ENCODE measurements at places on chromosomes 3 and 15.

GRCh38 chr15:67579967-67580366 is 37.5 kb downstream of the MAP2K5 start:
- DNase-seq, result no peak

DNA sequence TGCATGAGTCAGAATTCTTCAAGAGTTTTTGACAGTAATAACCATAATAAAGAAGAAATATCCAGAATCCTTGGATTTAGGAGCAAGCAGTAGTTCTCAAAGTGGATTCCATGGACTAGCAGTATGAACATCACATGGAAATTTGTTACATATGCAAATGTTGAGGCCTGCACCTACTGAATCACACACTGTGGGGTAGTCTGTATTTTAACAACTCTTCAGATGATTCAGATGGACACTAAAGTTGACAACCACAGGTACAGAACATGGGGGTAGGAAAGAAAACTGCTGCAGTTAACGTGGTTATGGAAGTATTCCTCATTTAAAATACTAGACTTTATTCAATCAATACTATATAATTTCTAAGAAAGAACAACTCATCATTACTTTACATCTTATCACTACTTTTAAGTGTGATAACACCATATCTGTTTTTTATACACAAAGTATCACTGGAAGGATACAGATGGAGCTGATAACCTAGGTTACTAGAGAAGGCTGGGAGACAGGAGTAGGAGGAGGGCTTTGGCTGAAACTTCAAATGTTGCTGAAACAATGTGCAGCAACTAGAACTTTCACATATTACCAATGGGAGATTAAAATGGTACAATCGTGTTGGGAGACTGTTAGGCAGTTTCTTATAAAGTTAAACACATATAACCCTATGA is 11.7 kb downstream of the NEDD4 start:
- DNase-seq, result no peak

- no peak for DNase-seq
These were observed 220.0 kb downstream of the ADAMTSL3 start for GRCh38 chr15:83873966-83874365.

- no peak for DNase-seq
These were observed 20.0 kb upstream of the CHD2 start for GRCh38 chr15:92879949-92880725.

GRCh38 chr3:152299249-152299976 is 30.7 kb downstream of the MBNL1 start:
- no peak for DNase-seq

GRCh38 chr3:8856721-8857120 is 87.3 kb upstream of the OXTR start:
- no peak for DNase-seq

GRCh38 chr3:18501679-18502343 is 76.7 kb upstream of the SATB1 start:
- no peak for DNase-seq

- no peak for DNase-seq
These were observed 21.0 kb downstream of the BCHE start for GRCh38 chr3:165816209-165816608.

- DNase-seq, result no peak
These were observed 84.1 kb upstream of the HACD2 start for GRCh38 chr3:123668906-123669305.

DNA sequence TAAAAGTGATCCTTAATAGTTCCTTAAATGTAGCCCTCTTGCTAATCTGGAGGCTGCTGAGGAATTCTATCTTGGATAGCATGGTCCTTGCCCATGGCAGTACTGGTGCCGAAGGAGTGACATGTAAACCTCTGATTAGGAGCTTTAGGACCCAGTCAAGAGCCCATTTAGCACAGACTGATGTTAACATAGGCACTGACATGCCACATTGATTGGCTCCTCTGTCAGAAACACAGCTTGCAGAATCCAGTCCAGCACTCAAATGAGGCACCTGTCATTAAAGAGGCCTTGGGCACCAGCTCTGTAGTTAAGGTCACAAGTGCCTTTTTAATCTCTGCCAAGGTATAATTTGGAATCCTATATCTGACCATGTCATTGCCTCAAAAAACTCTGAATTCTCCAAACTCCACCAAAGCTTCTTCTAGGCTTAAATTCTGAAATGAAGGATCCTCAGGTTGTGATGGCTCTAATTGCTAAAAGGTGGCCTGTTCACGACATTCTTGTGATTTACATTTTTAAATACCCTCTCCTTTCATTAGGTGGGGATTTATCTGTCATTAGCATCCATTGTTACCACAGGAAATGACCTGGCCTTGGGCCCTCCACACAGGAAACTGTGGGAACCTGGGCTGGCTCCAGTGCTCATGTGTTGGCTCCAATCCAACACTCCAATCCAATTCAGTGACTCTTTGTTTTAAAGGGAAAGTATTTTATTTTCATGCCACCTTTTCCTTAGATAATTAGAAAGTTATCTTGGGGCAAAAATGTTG is 57.3 kb upstream of the RNF7 start:
- peak; percentile 5 for DNase-seq

DNA sequence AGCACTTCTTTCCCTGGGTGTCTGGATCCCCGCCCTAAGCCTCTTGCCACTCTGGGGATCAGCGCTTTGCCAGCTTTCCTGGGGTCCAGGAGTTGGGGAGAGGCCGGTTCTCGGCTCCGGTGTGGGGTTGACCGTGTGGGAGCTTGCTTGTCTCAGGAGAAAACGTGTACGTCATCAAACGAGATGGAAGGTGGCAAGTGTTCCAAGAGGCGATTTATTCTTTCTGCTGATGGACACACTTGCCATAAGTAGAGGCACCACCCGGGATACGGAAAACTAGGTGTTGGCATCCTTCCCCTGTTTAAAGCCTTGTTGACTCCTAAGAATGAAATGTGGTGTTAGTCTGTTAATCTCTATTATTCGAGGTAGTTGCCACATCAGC is 295 bp downstream of the ZWILCH start:
- no peak for DNase-seq

GRCh38 chr3:152269056-152269830 is 514 bp downstream of the MBNL1 start:
- peak; percentile 58 for DNase-seq

GRCh38 chr3:49460188-49460890 is 9.7 kb upstream of the DAG1 start:
- DNase-seq, result no peak

- DNase-seq, result no peak
These were observed 10.5 kb upstream of the BLM start for GRCh38 chr15:90706394-90707327.

- DNase-seq, result no peak
These were observed 50.9 kb downstream of the CEP152 start for GRCh38 chr15:48759921-48760320.

DNA sequence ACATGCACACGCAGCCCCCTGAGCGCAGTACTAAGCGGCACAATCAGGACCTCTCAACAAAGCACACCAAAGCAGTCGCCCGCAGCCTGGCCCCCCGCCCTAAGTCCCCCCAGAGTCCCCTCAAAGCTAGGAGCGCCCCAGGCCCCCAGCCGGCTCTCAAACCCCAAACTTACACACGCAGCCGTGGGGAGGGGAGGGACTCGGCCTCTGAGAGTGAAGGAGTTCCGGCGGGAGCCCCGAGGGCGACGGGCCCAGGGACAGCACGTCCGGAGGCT is 5.5 kb downstream of the GATA2 start:
- no peak for DNase-seq

- DNase-seq, result peak; percentile 8
These were observed 53.6 kb downstream of the FEZF2 start for GRCh38 chr3:62319570-62320243.

DNA sequence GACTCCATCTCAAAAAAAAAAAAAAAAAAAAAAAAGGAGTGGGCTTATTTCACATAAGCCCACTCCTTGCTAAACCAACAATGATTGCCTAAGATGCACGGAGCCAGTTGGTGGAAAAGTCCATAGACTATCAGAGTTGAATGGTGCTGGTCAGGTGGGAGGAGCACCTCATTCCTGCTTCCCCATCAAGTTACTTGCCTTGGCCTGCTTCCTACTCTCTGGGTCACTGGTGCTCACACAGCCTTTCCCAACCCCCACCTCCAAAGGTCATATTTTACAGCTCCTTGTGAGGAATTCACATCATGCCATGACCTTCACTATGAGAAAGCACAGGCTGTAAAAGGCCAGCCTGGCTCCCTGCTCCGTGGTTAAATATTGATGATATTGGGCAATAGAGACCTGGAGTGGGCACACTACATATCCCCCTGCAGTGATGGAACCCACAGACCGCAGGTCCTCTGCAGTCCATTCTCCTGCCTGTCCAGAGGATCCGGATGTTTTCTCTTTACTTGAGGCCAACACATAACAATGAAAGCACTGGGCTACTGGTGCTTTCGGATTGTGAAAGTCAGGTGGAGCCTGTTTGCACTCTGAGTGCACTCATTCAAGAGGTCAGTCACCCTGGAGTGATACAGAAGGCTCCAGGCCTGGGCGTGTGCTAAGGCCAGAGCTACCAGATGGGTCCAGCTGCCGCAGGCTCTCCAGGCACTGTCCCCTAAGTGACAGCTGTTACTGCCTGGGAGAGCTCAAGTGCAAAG is at the start of gene SLC51B:
Gene SLC51B, plus strand, starts transcription at position 664 of the 758 bp plus-strand sequence. CDS start 4,618 bp downstream, outside the sequence.
- DNase-seq, result peak; percentile 11

DNA sequence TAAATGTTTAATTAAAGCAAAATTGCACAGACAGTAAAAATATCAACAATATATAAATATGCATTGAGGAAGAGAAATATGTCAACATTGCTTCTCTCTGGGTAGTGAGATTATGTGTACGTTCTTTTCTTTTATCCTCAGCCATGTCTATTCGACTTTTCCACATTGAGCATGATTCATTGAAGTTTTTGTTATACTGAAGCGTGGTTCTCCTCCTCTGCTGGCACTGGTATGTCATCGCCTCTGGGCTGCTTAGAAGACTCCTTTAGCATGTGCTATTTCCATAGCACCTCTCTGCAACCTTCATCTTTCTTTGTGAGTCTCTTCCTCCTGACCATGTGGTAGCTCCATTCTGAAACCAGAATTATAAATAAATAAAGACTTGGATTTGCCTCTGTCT is 65.8 kb upstream of the AKAP13 start:
- no peak for DNase-seq

DNA sequence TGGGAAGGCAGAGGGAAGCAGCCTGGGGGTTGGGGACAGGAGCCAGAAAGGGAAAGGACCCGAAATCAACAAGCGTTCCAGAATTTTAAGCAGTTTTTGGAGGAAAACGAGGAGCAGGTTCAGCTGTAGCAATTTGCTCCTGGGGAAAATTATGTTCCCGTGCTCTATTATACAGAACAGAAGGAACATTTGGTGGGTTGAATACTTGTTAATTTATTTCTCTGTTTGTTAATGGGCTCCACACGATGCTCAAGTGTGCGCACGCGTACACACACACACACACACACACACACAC is 149.2 kb upstream of the LINGO1 start:
- no peak for DNase-seq

DNA sequence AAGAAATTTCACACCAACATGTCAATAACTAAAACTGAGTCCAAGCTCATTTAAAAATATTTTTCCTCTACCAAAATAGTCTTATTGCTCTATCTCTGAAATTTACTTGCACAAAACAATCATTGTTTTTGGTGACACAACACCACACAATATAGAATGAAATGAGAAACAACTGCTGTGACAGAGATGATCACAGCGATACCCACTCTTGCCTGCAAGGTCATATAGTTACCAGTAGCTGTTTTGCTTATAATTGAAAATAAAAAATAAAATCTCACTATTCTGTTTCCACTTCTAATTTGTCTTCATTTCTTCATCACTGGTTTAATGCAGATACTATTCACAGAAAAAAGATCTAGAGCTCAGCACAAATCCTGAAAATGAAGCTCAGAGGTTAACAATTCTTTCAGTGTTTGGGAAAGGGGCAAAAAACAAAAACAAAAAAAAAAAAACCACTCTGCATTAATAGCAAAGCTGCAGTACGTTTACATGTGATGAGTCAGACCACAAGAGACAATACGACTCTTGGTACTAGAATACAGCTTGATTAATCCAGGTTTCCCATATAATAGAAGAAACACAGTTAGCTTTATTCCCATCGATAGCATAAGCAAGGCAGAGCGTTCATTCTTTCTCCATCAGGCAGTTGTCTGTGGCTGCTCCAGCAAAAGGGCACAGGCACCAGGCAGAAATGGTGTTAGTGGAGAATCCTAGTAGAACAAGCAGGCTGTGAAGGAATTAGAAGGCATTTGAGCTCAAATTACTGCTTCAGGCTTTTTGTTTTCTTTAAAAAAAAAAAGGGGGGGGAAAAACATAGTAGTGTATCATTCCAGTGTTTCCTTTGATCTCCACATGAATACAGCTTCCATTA is 773 bp downstream of the ANKRD28 start:
- DNase-seq, result no peak

DNA sequence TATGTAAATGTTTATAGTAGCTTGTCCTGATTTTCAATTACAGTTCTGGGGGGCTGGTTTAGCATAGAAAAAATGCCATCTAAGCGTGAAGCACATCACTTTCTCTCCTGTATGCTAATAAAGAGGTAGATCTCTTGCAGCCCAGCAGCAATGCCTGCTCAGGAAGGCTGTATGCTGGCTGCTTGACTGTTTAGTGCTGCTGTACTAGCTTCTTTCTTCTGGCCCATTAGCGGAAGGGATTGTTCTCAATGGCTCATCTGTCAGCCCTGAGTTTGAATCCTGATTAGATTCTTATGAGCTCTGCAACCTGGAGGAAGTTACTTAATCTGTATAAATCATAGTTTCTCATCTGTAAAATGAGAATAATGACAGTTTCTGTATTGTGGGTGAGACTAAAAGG is 478.9 kb downstream of the ERC2 start:
- no peak for DNase-seq

DNA sequence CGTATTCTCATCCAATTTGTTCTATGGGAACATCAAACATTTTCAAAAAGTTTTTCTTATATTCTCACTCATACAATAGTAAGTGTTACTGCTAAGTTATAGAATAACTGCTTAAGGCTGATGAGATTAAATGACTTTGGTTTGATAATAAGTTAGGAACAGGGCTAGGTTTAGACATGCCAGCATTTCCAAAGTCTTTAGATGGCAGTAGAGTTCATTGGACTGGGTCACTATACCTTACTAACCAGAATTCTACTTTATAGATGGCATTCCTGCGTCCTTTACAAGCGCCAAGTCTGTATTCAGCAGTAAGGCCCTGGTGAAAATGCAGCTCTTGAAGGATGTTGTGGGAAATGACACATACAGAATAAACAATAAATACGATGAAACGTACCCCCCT is 21.7 kb downstream of the PLAAT1 start:
- DNase-seq, result no peak

- no peak for DNase-seq
These were observed 7.2 kb downstream of the TMOD2 start for GRCh38 chr15:51758645-51759044.

DNA sequence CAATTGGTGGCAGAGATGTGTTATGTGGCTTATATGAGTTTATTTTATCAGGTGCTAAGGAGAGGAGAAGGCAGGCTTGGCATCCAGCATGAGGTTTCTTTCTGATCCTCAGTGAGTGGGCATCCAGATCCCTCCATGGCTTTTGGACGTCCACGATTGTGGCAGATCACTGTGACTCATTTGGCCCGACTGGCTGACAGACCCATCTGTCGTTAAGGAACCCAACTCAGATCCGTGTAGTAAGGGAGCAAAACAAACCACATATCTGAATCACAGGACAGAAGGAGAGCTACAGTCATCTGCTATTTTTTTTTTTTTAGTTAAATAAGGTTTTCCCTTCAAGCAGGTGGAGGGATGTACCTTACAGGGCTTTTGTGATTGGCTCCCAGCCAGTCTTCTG is 197.0 kb upstream of the KCNH8 start:
- no peak for DNase-seq

- DNase-seq, result no peak
These were observed 38.8 kb downstream of the SPG21 start for GRCh38 chr15:64950888-64951287.

GRCh38 chr3:86961297-86961696 is 29.7 kb downstream of the VGLL3 start:
- no peak for DNase-seq
